Endodermal cell (in vitro differentiated cells): ENCODE measurements at places on chromosomes 2 and 18. TPM values are rescaled to one million over a fixed set of nuclear protein-coding genes. Genes with fewer than 3 reads are reported as not detected.
A peak's percentile ranks its signal among the peaks of the same experiment; 100 is the strongest.

DNA sequence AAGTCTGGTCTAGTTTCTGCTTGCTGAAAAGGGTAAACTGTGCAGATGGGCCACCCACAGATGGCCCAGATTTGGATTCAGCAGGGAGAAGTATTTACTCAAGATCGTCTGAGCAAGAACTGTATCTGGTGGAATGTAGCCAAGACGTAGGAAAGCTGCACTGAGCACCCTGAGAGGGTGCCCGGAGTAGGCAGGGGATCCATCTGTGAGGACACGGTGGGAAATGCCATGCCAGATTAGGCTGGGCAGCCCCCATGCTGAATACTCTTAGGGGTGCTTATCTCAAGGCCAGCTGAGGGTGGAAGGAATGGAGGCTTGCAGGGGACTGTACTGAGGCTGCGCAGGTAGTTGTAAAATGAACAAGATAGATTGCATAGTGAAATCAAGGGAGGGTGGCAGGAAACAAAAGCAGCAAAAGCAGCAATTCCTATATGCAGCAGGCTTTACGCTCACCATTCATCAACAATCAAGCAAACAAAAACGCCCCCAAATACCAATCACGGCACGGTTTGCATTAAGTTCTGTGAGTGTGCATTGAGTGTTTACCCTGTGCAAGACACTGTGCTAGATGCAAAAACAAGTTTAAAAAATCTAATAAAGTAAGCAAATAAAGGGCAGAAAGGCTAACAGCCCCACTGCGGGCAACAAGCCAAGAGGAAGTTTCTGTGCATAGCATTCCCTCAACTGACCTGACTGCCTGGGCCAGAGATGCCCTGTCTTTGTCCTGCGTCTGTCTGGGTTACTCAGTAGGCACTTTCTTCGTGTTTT, 32.2 kb upstream of the LPIN2 start:
- peaks cover 9% of the 10 kb centered on the region for H3K4me1 ChIP-seq
- no peak overlapping the region for H3K27ac ChIP-seq
- no peaks in the 10 kb centered on the region for H3K27me3 ChIP-seq

DNA sequence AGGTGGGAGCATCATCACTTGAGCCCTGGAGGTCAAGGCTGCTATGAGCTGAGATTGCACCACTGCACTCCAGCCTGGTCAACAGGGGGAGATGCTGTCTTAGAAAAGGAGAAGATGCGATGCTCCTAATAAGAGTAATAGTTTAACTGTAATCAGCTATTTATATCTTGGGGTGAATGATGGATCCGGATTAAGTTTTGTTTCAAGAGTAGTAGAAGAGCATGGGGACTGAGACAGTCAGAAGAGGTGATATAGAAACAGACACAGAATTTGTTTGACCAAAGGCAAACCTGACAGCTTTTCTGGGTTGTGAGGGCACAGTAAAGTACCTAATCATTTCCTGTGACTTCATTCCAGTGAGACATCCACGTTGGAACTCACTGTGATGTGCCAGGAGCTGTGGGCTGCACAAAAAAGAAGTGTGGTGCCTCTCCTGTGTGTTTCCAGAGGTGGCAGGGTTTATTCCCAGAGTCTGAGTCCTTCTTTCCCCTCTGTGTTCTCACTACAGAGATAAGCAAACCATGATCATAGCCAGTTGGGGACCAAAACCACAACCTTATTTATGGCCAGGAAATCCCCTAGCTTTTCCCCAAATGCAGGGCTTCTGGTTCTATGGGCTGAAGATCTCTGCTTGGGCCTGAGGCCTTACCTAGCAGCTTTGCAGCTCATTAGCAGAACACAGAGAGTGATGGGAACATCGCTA, 113.7 kb downstream of the XRCC5 start:
- H3K4me3 ChIP-seq: no peak overlapping the region
- H3K4me1 ChIP-seq: peaks cover under 1% of the 10 kb centered on the region
- no peaks in the 10 kb centered on the region for H3K27me3 ChIP-seq

GRCh38 chr2:42267530-42267929, 93.5 kb downstream of the COX7A2L start:
- H3K4me3 ChIP-seq: no peak overlapping the region
- no peaks in the 10 kb centered on the region for H3K27me3 ChIP-seq
- no peak for DNase-seq
- peaks cover 24% of the 10 kb centered on the region for H3K36me3 ChIP-seq

DNA sequence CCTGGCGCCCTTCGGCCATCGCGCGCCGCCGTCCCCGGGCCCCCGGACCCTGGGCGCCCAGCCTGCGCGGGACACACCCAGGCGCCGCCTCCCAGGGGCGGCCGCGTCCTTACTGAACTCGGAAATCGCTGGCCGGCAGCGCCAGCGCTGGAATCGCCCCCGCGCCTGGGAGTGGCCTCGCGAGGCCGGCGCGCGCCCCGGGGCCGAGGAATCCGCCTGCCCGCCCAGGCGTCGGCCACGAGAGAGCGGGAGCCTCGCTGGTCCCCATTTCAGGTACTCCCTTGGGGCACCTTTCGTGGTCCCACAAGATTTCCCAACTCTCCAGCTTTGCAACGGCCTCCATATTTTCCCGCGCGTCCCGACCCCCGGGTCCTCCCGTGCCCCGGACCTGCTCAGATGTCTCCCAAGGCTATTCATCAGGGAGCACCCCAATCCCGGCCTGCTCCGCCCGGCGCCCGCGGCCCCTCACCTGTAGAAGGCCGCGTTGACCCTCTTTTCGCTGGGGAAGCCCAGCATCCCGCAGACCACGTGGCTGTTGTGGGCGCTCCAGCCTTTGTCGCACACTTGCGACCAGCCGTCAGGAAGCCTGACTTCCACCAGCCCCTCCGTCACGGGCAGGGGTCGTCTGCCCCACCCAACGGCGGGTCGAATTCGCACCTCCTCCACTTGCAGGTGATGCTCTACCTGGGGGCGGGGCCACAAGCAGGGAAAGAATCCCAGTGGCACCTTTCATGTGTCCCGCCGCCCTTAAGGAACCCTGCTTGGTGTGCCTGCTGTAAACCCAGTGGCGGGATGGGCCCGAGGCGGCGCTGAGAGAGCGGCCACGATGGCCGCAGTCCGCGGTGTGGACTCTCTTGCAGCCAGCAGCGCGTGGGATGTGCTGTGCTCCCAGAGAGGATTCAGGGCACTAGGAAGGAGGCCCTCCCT, 4.6 kb downstream of the LOXL3 start:
- DNase-seq: peak; percentile 92
- no peaks in the 10 kb centered on the region for H3K36me3 ChIP-seq
- peaks cover 66% of the 10 kb centered on the region for H3K27me3 ChIP-seq
- H3K27ac ChIP-seq: no peak overlapping the region

- H3K36me3 ChIP-seq: no peaks in the 10 kb centered on the region
- no peaks in the 10 kb centered on the region for H3K4me1 ChIP-seq
- peak; percentile 94 for DNase-seq
- no peak overlapping the region for H3K4me3 ChIP-seq
Observed at GRCh38 chr2:113248997-113249770, 29.5 kb downstream of the PAX8 start.

- no peaks in the 10 kb centered on the region for H3K36me3 ChIP-seq
- H3K27me3 ChIP-seq: peaks cover 32% of the 10 kb centered on the region
- peak overlapping the region; percentile 98 for H3K4me3 ChIP-seq
- no peaks in the 10 kb centered on the region for H3K4me1 ChIP-seq
- no peak for DNase-seq
Observed at GRCh38 chr2:162344617-162344950, 652 bp downstream of the GCA start.

DNA sequence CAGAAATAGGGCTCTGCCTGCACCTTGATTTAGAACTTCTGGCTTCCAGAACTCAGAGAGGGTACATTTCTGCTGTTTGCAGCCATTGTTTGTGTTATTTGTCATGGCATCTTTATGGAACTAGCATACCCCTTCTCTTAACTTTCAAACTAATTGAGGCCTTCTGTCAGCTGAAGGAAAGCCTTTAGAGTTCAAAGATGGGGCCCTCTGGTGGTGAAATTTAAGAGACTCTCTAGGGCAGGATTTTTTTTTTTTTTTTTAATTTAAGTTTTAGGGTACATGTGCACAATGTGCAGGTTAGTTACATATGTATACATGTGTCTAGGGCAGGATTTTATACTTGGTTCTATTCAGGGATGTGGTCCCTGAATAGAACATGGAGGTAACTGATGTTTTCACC, 260.6 kb upstream of the LINC00305 start:
- H3K4me1 ChIP-seq: peaks cover 8% of the 10 kb centered on the region
- no peak overlapping the region for H3K27ac ChIP-seq
- no peak for DNase-seq
- H3K4me3 ChIP-seq: no peak overlapping the region

GRCh38 chr18:13849791-13850190, 25.8 kb downstream of the MC5R start:
- H3K27ac ChIP-seq: no peak overlapping the region
- H3K4me3 ChIP-seq: no peak overlapping the region
- H3K27me3 ChIP-seq: no peaks in the 10 kb centered on the region
- H3K36me3 ChIP-seq: no peaks in the 10 kb centered on the region
- no peak for DNase-seq

Gene MFSD6
- 1.1 to 3.2 TPM (median 2.0 TPM) in 3 replicates for total RNA-seq
